Spinal cord (tissue), 10 donors: ENCODE measurements at places on chromosomes 16 and 17. TPM values are rescaled to one million over a fixed set of nuclear protein-coding genes. Genes with fewer than 3 reads are reported as not detected.

Gene CES1
- total RNA-seq, result 7.5 TPM

DNA sequence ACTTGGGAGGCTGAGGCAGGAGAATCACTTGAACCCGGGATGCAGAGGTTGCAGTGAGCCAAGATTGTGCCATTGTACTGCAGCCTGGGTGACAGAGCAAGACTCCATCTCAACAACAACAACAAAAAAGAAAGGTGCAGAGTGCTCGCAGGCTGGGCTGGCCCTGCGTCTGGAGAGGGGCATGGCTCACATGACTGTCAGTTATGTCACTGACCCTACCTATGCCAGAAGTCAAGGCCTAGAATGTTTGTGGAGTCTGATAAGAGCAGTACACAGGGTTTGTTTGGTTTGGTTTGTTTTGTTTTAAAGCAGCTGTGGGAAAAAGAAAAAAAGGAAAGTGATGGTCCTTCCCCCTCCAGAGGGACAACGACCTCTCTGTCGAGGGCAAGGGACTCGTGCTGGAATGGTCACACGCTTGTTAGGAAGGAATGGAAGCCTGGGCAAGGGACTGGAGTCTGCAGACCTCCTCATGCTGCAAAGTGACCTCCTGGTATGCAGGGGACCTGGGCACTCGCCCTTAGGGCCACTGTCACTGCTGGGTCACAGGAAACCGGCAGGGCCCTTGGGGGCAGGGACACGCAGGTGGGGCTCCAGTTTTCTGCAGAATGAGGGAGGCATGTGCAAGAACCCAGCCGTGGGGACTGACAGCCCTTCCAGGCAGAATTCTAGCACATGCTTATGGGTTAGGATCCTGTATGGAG, 10.1 kb upstream of the OSGIN1 start:
- DNase-seq, result no peak

DNA sequence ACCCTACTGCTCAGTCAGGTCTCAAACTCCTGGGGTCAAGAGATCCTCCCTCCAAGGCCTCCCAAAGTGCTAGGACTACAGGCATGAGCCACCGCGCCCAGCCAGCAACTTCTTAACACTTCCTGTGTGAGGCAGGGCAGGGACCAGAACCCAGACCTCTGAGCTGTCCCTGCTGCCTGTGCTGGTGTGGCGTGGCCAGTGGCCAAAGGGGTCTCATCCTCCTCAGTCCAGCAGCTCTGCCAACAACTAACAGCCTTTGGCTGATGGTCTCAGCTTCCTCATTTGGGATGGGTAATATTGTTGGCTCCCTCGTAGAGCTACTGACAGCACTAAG, 1.4 kb upstream of the LLGL1 start:
- DNase-seq, result no peak

- DNase-seq, result no peak
These were observed 10.1 kb downstream of the AMZ2 start for GRCh38 chr17:68257934-68258333.

DNA sequence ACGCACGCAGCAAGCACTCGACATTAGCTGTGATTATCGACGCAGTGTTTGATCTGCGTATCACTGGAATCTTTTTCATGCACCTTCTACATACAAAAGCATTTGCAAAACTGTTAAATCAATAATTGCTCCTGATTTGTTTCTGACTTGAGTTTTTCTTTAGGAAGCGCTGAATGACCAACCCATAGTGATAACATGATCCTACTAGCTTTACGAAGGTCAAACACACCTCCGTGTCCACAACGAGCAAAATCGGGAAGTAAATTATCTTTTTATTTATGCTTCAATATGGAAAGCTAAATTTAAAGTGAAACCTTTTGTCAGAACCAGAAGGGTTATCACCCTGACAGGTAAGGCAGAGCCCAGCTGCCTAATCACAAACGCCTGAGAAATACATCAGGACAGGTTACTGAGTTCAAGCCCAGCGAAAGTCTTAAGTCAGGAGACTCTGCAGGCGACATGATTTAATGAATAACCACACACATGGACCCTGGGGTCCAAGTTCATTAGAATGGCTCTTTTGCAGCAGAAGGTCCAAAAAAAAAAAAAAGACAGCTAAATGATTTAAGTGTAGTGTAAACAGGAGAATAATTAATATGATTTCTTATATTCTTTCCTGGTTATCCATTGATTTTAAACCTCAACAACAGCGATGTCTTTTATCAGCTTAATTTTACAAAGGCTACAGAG, 104.2 kb downstream of the ADCY9 start:
- DNase-seq, result no peak

DNA sequence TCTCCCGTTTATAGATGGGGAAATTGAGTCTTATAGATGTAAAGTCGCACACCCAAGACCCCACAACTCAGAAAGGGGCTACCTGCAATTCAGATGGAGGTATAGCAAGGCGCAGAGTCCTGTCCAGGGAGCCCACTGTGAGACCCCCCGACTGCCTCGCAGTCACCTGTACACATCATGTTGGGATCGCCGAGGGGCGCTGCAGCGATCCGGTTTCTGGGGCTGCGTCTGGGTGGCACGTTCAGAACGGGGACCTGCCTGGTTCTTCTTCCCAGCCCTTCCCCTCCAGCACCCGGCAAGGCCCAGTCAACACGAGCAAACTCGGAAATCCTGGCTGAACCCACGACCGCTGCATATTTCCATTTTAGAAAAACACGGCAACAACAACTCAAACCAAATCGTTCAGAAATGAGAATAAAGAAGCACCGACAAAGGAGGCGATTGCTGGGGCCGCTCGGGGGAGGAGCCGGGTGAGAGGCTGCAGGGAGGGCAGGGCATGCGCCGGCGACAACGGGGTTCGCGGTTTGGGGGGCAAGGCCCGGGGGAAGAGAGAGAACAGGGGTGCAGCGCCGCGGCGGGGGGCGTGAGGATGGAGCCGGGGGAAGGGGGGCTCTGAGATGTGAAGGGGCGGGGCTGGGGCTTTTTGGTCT, 643 bp downstream of the HSDL1 start:
- no peak for DNase-seq

Gene CMTM2
- total RNA-seq, result 0.33 TPM

DNA sequence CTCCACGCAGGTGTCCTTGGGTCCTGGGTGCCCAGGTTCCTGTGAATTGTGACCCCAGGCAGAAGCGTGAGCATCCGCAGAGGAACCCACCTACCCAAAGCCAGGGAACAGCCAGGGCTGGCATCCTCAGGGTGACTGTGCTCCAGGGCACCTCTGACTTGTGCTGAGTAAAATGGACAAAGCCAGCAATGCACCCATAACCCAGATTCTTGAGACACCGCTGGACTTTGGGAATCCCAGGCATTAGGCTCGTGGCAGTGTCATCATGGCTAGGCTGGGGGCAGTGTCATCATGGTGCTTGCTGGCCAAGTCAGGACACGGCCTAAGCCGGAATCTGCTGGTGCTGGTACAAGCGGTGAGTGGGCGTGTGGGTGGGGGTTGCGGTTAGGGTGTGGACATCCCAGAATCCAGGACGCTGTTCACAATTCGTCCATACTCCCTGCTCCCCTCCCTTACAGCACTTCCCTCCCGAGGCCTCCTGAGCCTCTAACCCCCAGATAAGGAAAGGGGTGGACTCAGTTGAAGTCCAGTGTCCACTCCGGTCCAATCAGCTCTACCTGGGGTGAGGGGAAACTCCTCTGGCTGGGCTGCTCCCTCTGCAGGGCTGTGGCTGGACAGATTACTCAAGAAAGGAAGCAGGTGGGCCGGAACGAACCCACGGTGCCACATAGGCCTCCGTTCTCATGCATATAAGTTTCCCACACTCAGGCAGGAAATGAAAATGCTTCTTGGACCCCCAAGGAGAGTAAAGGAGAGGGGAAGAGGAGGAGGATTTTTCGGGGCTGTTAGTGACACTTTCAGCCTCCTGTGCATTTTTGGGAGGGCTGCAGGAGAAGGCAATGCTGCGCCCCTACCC, 138.9 kb downstream of the SEC14L1 start:
- DNase-seq, result no peak

- DNase-seq, result no peak
These were observed 96.2 kb downstream of the PRKCA start for GRCh38 chr17:66398617-66399016.

Gene SOST
- total RNA-seq, result 0.17 TPM

Gene DRC3
- total RNA-seq, result 4.1 TPM

GRCh38 chr17:796609-797008, 14.5 kb downstream of the MRM3 start:
- no peak for DNase-seq

Gene SLC13A2
- not detected for total RNA-seq

- no peak for DNase-seq
These were observed 59.1 kb downstream of the SSH2 start for GRCh38 chr17:29870836-29871465.

GRCh38 chr17:4206962-4207361, 56.8 kb downstream of the ANKFY1 start:
- no peak for DNase-seq

- no peak for DNase-seq
These were observed 50.3 kb downstream of the RPH3AL start for GRCh38 chr17:302300-302698.
